Spinal cord (tissue), 10 donors: ENCODE measurements at places on chromosomes 13 and 19. TPM values are rescaled to one million over a fixed set of nuclear protein-coding genes. Genes with fewer than 3 reads are reported as not detected.

Gene KIR3DL1
- not detected for total RNA-seq

DNA sequence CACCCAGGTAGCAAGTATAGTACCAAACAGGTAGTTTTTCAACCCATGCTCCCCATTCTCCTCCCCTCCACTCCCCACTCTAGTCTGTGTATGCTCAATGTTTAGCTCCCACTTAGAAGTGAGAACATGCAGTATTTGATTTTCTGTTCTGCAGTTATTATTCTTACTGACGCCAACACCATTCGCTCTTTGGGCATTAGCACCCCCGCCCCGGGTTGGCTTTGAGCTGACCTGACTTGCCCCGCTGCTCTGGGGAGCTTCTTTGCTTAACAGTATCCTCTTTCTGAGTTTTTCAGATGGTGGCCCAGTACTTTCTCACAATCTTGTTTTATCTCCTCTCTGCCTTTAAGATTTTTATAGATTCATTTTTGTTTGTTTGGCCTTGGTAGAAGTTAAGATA, 138.7 kb downstream of the CRYL1 start:
- DNase-seq: no peak

DNA sequence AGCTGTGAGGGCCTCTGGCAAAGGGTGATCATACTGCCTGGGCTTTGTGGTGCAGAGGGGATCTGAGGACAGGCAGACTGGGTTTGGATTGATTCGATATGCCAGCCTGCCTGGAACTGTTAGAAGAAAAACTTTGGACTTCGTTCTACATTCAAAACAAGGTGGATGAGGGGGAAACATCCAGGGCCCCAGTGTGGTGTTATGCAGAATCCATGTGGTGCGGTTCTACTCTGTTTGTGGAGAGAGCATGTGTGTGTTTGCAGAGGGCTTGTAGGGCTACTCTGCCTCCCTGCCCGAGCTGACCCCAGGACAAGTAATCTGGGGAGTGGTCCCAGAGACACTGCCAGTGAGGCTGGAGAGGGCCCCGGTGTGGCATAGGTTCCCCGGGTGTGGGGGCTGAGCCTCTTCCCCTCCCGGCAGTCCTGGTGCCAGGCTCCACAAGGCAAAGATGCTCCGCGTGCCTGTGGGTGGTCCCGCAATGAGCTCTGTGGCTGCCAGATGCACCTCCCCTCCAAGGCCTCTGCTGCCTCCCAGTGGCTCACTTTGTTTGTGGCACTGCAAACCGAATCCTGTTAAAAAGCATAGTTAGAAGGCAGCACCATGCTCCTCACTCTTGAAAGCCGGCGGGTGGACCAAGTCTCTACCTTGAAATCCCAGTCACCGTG, 22.3 kb upstream of the TFDP1 start:
- DNase-seq: peak; percentile 59

DNA sequence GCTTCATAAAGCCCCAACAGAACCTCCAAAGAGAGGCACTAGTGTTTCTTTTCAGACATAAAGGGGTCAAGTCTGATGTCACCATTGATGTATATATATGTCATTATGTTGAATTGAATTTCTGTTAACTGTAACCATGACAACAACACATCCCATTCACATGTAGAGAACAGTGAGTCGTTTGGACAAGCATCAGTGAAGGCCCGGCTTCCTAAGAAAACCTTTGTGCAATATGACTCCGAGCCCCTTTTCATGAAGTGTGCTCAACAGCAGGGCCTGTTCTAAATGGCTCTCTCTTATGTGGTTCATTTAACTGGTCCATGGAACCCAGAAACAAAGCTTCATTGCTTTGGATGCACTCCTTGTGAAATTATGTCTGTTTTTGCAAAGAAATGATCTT, 67.2 kb upstream of the UBL3 start:
- DNase-seq: peak; percentile 31
